HTR-8/SVneo (cell line): ENCODE measurements at places on chromosomes 16 and 17.

DNA sequence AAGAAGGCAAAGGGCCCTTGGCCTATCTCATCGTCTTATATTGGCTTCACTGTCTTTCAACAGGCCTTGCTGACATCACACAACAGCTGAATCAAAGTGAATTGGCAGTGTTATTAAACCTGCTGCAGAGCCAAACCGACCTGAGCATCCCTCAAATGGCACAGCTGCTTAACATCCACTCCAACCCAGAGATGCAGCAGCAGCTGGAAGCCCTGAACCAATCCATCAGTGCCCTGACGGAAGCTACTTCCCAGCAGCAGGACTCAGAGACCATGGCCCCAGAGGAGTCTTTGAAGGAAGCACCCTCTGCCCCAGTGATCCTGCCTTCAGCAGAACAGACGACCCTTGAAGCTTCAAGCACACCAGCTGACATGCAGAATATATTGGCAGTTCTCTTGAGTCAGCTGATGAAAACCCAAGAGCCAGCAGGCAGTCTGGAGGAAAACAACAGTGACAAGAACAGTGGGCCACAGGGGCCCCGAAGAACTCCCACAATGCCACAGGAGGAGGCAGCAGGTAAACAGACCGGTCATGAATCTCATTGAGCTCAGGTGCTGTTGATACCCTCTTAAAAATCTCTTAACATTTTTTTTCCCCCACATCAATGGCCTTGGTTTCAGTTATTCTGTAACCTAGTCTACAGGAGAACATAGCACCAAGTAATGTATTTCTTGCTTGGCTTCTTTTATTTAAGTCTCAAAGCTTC is 64.7 kb downstream of the CDK12 start:
- no peak for DNase-seq

GRCh38 chr17:41406205-41406604 is 8.8 kb upstream of the KRT31 start:
- DNase-seq = no peak

GRCh38 chr17:63780507-63780906 is 6.5 kb downstream of the DDX42 start:
- DNase-seq = no peak

GRCh38 chr17:39000021-39000601 is 32.9 kb upstream of the FBXO47 start:
- DNase-seq = no peak

DNA sequence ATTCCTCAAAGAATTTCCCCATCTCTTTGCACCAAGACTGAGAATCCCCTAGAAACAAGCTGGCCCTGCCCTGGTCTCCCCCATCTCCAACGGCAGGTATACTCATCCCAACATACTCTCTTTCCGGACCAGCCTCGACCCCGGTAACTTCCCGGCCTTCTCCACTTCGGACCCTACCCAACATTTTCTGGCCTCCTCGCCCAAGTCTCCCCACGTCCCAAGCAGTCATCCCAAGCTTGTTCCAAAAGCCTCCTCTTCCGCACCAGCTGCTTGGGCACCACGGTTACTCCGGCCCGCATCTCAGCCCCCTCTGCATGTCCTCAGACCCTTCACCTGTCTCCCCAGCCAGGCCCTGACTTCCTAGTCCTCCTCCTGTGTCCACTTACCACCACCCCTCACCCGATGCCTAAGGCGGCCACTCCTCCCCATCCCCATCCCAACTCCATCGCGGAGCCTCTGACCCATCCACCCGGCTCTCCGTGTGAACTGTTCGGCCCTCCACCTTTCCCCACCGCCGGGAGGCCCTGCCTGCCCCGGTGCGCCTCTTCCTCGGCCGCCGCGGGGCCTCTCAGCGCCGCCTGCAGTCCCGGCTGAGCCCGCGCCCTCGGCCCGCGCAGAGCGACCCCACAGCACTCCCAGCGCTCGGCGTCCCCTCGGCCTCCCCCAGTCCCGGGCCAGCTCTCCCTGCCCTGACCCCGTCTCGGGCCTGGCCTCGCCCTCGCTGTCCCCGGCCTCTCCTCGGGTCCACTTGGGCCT is 994 bp downstream of the PITPNA start:
- DNase-seq = peak; percentile 36

GRCh38 chr16:1072526-1073261 is at the start of gene SSTR5:
Gene SSTR5 (plus strand): TSS chr16:1072747. CDS start chr16:1078869, 6,122 bp downstream.
- no peak for DNase-seq
